ENCODE measurements at places on chromosomes 16 and 17. TPM values are rescaled to one million over a fixed set of nuclear protein-coding genes. Genes with fewer than 3 reads are reported as not detected.
A peak's percentile ranks its signal among the peaks of the same experiment; 100 is the strongest.

The NPW gene
- total RNA-seq: 5.1 TPM

The SLFN14 gene
- not detected for total RNA-seq

The KCNJ18 gene
- not detected for total RNA-seq

The STAT5A gene
- total RNA-seq: 302 TPM

The BTBD17 gene
- not detected for total RNA-seq

The NDEL1 gene
- 66.9 TPM for total RNA-seq

The FOXO3B gene
- total RNA-seq: 6.3 TPM

- peak; percentile 35 for DNase-seq
These were observed 4.3 kb upstream of the MYL4 start for GRCh38 chr17:47204722-47205418.

GRCh38 chr17:33460781-33461450 is 167.8 kb upstream of the ASIC2 start:
- DNase-seq: no peak

- no peak for DNase-seq
These were observed 110.4 kb upstream of the PMFBP1 start for GRCh38 chr16:72282362-72282761.

GRCh38 chr17:68097161-68097805 is 61.7 kb downstream of the KPNA2 start:
- no peak for DNase-seq

- no peak for DNase-seq
These were observed 2.1 kb downstream of the CPPED1 start for GRCh38 chr16:12801511-12802042.

DNA sequence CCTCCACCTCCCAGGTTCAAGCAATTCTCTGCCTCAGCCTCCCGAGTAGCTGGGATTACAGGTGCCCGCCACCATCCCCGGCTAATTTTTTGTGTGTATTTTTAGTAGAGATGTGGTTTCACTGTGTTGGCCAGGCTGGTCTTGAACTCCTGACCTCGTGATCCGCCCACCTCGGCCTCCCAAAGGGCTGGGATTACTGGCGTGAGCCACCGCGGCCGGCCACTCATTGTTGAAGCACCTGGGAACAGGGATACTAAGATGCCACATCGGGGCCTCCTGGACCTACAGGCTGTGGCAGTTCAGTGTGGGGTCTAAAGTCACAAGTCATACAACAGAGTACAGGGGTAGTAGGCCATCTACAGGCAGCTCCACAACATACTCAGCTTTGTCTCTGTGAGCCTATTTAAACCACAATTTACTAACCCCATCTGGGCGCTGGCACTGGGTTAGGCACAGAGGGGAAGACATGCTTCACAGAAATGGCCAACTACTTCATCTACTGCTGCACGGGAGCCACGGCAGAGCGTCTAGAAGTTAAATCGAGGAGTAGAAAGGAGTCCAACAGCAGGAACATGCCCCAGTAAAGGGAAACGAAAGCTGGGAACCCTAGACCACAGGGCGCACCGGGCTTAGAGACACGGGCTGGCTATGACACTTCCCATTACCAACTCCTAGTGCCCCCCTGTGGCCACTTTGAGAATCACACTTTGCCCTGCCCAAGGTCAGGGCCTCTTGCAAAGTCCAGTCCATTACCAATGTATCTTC is 4.3 kb downstream of the VAMP2 start:
- peak; percentile 83 for DNase-seq

GRCh38 chr16:50979806-50980620 is 171.1 kb downstream of the SALL1 start:
- DNase-seq: no peak

DNA sequence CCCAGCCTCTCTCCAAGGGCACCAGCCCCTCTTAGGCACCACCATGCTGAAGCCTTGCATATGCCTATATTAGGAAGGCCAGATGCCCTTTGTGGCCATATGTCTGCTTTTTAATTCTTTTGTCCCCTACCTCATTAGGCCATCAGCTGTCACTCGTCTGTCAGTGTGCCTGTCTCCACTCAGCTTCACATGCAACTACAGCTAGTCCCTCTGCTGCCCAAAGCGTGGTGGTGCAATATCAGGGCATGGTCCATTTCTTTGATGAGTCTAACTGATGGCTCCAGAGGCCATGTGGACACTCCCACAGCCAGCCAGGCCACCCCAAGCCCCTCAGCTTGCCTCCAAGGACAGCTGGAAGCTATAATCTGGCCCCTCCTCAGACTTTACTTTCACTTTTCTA is 36.3 kb downstream of the MYO18A start:
- DNase-seq: no peak

- DNase-seq: no peak
These were observed 28.3 kb downstream of the MAP2K4 start for GRCh38 chr17:12048843-12049473.

Measured in activated T-helper 2 cell treated with anti-CD3 and anti-CD28 coated beads, Interferon-gamma antibody, Interleukin-2, Interleukin-4, amounts not matched to agents 10 μg/mL and 5 μg/mL and 100 μg/mL, durations not matched to agents 14 hours and 24 hours and 36 hours (primary cell).